ENCODE measurements at places on chromosomes 2 and 18. TPM values are rescaled to one million over a fixed set of nuclear protein-coding genes. Genes with fewer than 3 reads are reported as not detected.

The REG3A gene
- 1.7 TPM for total RNA-seq

DNA sequence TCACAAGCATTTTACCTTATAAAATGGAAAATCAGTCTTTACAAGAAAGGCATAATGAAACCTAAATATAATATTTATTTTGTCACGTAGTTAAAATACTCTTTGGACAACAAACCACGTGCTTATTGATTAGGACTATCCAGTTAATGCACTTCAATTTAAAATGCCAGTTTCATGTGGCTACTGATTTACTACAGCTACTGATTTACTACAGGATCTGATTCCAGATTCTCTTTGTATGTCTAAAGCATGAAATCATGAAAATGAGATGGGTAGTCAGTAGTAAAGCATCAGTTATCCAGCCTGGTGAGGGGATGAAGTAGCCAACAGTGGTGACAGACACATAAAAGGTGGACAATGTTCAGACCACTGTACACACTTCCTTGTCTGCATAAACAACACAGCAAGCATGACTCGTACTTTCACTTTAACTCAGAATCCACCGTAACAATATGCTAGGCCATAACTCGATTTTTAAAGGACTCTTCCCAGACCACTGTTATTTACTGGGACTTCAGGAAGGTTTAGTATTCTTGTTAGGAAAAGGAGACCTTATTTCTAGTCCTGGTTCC, 24.9 kb downstream of the ACAA2 start:
- H3K27me3 ChIP-seq, result no peaks in the 10 kb centered on the region
- H3K36me3 ChIP-seq, result no peaks in the 10 kb centered on the region
- no peaks in the 10 kb centered on the region for H3K4me1 ChIP-seq
- H3K27ac ChIP-seq, result no peak overlapping the region
- DNase-seq, result no peak

DNA sequence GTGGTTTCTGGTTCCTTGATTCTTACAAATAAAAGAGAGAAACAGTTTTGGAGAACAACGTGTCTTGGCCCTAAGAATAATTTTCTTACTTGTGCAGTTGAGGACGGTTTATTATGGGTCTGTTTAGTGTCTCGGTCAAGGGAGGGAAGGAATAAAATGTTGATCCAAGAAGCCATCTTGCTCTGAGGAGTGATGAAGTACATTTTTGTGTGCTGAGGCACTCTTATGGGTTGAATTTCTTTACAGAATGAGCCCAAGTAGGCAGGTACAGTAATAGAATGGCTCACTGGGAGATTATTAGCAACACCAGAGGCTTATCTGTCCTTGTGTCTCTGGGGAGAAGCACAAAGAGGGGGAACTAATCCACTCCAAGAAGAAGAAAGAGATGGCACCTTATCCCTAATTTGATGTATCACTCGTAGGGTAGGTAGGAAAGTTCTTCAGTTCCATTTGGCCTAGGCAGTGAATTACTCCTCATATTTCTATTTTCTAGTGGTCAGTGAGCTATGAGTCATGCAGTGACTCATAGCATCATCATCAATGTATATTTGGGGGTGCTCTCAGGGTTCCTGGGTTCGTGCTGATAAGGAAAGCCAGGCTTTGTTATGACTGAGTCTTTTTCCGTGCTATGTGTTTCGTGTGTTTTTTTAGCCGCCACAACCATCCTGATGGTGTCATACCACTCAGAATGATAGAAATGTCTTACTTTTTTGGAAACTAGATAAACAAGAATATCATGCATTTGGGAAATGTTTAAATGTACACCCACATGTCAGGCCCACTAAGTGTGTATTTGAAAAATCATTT, 250.1 kb upstream of the CTAGE1 start:
- DNase-seq, result no peak
- H3K27me3 ChIP-seq, result no peaks in the 10 kb centered on the region
- no peaks in the 10 kb centered on the region for H3K36me3 ChIP-seq
- no peak overlapping the region for H3K4me3 ChIP-seq
- H3K4me1 ChIP-seq, result peaks cover 9% of the 10 kb centered on the region

DNA sequence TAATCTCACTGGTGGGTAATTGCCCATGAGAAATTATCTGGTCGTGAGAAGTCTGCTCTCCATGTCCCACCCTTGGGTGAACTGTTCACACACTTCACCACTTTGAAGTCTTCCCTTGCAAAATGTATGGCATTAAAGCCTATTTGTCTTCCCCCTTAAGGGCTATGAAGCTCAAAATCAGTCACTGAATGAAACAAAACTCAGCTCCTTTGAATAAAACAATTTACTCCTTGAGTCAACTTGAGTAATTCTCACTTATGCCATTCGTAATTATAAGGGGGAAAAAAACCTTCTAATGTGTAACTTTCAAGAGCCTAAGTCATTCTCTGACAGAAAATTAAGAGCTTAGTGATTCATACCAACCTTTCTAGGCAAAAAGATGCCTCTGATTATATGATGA, 48.8 kb upstream of the REL start:
- no peaks in the 10 kb centered on the region for H3K27me3 ChIP-seq
- DNase-seq, result no peak
- no peak overlapping the region for H3K4me3 ChIP-seq
- H3K4me1 ChIP-seq, result no peaks in the 10 kb centered on the region
- H3K27ac ChIP-seq, result no peak overlapping the region

The TRIM43 gene
- total RNA-seq, result not detected

DNA sequence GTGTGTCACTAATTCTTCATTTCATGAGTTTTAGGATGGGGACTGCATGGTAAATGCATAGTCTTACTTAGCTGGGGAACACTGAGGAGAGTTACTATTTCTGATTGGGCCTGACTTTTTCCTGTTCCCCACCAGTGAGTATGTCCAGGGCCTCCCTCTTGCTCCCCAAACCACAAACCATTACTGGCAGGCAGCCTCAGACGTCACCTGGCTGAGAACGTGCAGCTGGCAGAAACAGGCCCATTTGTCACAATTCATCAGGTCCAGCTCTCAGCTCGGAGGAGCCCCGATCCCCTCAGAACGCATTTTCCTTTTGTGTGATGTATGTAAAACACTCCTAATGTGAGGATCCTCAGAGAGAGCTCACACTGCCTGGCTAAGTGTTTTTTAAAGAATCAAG, 71.7 kb upstream of the SIX3 start:
- DNase-seq, result no peak
- H3K36me3 ChIP-seq, result no peaks in the 10 kb centered on the region
- H3K4me3 ChIP-seq, result no peak overlapping the region
- no peaks in the 10 kb centered on the region for H3K4me1 ChIP-seq

DNA sequence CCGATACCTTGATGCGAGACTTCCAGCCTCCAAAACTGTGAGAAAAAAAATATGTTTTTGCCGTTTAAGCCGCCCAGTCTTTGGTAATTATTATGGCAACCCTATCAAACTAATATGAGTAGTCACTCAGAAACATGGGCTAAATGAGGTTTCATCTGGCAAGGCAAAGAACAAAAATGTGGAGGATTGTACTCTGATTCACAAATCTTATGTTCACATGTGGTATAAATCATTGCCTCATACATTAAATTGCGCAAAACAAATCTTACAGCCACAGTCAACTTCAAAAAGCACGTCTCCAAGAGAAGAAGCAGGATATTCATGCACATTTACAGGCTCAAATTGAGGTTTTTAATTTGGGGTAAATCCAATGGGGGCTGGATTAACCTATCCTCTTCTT, 1435.4 kb upstream of the LRRTM1 start:
- no peaks in the 10 kb centered on the region for H3K36me3 ChIP-seq
- H3K4me1 ChIP-seq, result no peaks in the 10 kb centered on the region
- no peak overlapping the region for H3K4me3 ChIP-seq
- no peaks in the 10 kb centered on the region for H3K27me3 ChIP-seq
- no peak overlapping the region for H3K27ac ChIP-seq

The ABCG8 gene
- total RNA-seq, result 0.44 TPM

The BOLL gene
- total RNA-seq, result not detected

The CHST9 gene
- 0.14 TPM for total RNA-seq

- H3K27ac ChIP-seq, result no peak overlapping the region
- DNase-seq, result no peak
- H3K27me3 ChIP-seq, result no peaks in the 10 kb centered on the region
These were observed 469.6 kb upstream of the ID2 start for GRCh38 chr2:8212239-8212638.

The UGT1A10 gene
- total RNA-seq, result not detected

The NEU4 gene
- total RNA-seq, result 2.3 TPM

Measured in adrenal gland (tissue), 19 donors.